T-helper 2 cell (primary cell): ENCODE measurements at places on chromosomes 1 and 21.

DNA sequence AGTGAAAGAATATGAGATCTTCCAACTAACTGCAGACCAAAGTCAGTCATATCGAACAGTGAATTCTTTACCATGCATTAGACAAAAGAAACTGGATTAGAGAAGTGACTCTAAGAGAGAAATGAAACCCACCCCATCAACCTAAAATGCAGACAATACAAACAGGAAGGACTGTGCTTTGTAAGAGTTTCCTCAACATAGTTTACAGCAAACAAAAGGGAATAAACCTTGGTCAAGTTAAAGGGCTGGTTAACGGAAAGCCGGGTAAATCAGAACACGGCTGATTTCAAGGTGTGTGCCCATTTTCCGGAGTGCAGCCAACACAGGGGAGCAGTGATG lies 39.2 kb downstream of the SIPA1L2 start:
- no peak for DNase-seq

- DNase-seq: no peak
These were observed 99.9 kb downstream of the XCL2 start for GRCh38 chr1:168443899-168444298.

- DNase-seq: no peak
These were observed 114.1 kb downstream of the ZNF648 start for GRCh38 chr1:181947441-181947840.

DNA sequence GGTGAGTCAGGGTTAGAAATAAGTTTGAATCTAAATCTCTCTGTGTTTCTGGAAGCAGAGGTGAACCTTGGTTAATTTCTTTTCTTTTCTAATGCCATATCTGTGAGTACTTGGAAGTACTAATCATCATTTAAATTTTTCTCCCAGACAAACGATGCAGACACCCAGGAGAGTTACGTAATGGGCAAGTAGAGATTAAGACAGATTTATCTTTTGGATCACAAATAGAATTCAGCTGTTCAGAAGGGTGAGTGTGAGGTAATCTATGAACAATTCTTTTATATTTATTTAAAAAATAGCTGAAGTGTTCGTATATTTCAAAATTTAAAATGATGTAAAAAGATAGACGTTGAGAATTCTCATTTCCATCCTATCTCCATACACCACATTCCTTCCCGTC lies 11.2 kb downstream of the C4BPA start:
- no peak for DNase-seq

GRCh38 chr1:202046748-202047708 lies 36.6 kb downstream of the ELF3 start:
- no peak for DNase-seq

- DNase-seq: no peak
These were observed 75.1 kb upstream of the GNG4 start for GRCh38 chr1:235724730-235725129.
